ENCODE measurements at places on chromosomes 16 and 17.

GRCh38 chr16:66605177-66605978 lies 874 bp downstream of the CMTM3 start:
- peak; percentile 61 for DNase-seq

- no peak for DNase-seq
These were observed 1.1 kb downstream of the LGALS9 start for GRCh38 chr17:27631897-27632725.

DNA sequence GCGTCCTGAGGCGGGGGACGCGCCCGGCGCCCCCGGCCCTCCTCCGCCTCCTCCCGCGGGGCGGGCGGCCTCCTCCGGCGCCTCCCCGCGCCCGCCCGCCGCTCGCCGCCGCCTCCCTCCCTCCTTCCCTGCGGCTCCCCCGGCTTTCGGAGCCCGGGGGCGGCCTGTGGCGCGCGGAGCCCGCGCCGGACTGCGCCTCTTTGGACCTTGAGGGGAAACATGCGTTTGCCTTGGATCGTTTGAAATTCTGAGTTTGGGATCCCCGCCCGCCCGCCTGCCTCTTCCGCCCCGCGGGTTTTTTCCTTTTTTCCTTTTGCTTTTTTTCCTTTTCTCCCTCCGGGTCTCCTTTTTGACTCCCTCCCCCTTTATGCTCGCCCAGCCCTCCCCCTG lies 390 bp downstream of the ZNRF1 start:
- DNase-seq = no peak

- DNase-seq = no peak
These were observed 3.5 kb downstream of the PIPOX start for GRCh38 chr17:29046473-29046839.

Measured in H9 (cell line).